ENCODE measurements at places on chromosomes 7 and 10.

GRCh38 chr7:6423942-6424701 is 23.6 kb downstream of the DAGLB start:
- no peak for DNase-seq

- DNase-seq: no peak
Observed at GRCh38 chr7:28855538-28856217, 102.5 kb downstream of the TRIL start.

GRCh38 chr10:92846-93245 is 42.4 kb upstream of the ZMYND11 start:
- DNase-seq: no peak

DNA sequence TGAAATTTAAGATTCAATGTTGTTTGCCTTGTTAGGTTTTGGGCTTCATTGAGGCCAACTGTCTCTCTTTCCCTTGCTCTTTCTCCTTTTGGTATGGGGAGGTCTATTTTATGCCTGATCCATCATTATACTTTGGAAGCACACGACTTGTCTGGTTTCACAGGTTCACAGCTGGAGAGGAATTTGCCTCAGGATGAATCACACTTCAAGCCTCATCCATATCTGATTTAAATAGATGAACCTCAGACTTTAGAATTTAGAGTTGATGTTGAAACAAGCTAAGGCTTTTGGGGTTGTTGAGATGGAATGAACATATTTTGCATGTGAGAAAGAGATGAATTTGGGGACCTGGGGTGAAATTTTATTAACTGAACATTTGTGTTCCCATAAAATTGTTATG is 150.5 kb upstream of the IGFBP3 start:
- no peak for DNase-seq

GRCh38 chr10:92656266-92656961 is 33.3 kb upstream of the HHEX start:
- DNase-seq: no peak

GRCh38 chr7:155860840-155861479 is 48.7 kb upstream of the SHH start:
- no peak for DNase-seq

DNA sequence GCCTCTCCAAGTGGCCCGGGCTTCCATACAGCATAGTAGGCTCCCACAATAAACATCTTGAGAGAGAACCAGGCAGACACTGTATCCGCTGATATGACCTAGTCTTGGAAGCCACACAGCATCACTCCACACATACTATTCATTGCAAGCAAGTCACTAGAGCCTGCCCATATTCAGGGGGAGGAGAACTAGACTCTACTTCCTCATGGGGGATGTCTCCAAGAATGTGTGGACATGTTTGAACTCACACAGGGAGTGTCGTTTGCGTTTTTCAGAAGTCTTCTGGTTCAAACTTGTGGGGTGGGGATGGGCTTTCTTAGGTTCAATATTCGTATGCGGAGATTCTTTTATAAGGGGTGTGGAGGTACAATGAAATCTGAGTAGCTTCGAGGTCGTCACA is 232.6 kb upstream of the HABP2 start:
- no peak for DNase-seq

- DNase-seq: peak; percentile 19
Observed at GRCh38 chr7:44534501-44534900, 6.6 kb downstream of the NPC1L1 start.

GRCh38 chr10:119243488-119243887 is 36.1 kb downstream of the GRK5 start:
- DNase-seq: no peak

GRCh38 chr10:111821871-111822270 is 361.7 kb downstream of the GPAM start:
- DNase-seq: no peak

DNA sequence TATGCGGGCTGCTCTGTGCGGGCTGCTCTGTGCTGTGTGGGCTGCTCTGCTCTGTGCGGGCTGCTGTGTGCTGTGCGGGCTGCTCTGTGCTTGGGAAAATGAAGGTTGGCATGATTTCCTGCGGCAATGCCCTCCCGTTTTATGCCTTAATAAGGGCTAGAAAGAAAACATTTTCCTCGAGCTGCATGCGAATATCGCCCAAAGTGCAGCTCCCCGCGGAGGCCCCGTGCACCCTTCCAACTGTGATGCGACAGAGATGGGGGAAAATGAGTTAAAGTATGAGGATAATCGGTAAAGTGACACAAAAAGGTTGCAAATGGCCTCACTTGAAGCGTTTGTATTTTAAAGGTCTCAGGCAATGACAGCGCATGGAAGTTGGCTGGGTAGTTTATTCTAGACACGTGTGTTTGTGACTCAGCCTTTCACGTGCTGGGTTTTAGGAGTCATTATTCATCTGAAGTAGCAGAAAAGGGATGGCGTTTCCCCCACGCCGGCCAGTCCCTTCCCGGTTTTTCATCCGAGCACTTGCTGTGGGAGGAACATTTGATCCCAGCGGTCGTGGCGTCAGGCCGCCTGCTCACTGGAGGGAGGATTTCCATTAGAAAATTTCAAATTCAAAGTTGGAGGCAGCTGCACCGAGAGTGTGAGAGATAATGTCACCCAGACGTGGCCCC is 220.7 kb downstream of the ADARB2 start:
- no peak for DNase-seq

Data from T-helper 17 cell (primary cell).